ENCODE measurements at places on chromosomes 7 and 10. TPM values are rescaled to one million over a fixed set of nuclear protein-coding genes. Genes with fewer than 3 reads are reported as not detected.

DNA sequence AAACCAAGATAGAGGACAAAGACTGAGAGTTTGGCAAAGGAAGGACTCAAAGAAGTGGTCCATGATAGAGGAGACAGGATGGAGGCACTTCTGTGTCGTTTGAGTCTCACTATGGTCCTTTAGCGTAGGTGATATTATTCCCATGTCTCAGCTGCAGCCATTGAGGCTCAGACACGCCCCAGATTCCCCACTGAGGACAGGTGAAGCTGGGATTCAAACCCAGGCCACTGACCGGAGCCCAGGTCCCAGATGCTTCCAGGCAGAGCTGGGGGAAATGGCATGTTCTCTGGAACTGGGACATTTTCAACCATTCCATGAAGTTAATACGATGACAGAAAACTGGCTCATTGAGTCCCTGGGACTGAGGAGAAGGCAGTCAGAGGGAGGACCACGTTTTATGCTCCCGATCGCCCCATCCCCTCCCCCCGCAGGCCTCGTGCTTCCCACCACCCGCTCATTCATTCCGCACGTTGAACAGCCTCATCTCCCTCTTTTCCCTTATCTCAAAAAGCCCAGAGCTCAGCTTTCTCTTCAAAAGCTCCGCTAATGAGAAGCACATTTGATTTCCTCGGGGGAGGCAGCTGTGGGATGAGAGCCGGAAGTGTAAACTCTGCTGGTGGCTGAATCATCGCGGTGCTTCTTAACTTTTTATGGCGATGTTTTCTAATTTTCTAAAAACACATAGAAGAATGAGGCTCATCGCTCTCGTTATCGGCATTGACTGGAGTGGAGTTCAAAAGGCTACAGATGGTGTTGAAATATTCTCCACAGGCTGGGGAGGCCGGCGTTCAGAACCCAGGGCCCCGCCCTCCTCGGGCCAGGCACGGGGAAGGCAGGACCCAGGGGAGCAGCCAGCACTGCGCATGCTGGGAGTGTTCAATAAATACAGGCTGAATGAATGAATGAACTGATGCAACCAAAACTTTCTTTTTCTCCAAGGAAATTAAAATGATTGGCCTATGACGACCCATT lies 64.0 kb downstream of the OAT start:
- no peaks in the 10 kb centered on the region for H3K27me3 ChIP-seq
- no peak overlapping the region for H3K4me3 ChIP-seq
- peaks cover 3% of the 10 kb centered on the region for H3K4me1 ChIP-seq
- DNase-seq = no peak
- no peak overlapping the region for H3K27ac ChIP-seq

GRCh38 chr10:130711072-130711471 lies 574.9 kb downstream of the GLRX3 start:
- no peaks in the 10 kb centered on the region for H3K27me3 ChIP-seq
- no peaks in the 10 kb centered on the region for H3K4me1 ChIP-seq
- H3K27ac ChIP-seq = no peak overlapping the region
- DNase-seq = no peak
- H3K4me3 ChIP-seq = no peak overlapping the region
- H3K36me3 ChIP-seq = no peaks in the 10 kb centered on the region

DNA sequence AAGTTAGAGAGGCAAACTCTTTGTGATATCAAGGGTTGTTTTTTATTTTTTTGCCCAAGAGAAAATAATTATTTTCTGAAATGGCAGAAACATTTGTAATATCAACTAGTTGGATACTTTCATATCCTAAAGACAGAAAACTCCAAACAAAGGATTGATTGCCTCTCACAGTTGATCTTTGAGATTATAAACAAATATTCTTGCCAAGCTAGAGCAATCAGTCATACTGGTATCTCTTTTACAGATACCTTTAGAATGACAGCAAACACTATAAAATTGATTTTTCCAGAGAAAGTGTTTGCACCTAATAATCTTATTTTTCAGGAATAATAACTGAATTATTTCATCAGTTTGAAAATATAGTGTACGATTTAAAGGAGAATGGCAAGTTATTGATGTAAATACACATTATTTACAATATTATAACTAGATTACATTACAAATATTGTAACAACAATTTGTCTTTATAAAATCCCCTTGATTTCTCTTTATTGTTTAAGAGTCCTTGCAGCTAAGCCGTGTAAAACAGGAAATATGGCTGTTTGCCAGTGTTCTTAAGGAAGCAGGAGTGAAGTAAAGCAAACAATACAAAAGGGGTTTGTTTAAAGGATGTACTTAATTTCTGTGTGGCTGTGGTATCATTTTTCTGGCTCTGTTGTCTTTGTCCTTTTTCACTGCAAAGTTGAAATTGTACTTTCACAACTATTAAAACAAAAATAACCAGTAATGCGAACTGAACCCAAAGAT lies 58.4 kb downstream of the MAPK8 start:
- no peak for DNase-seq
- H3K36me3 ChIP-seq = no peaks in the 10 kb centered on the region
- peaks cover 17% of the 10 kb centered on the region for H3K4me1 ChIP-seq
- no peak overlapping the region for H3K4me3 ChIP-seq
- no peaks in the 10 kb centered on the region for H3K27me3 ChIP-seq
- no peak overlapping the region for H3K27ac ChIP-seq

The ATRNL1 gene
- total RNA-seq = 26.9 TPM

The AMPH gene
- total RNA-seq = 0.25 TPM

Measured in liver (tissue), 10 donors.